ENCODE measurements at places on chromosomes 1 and 21.

DNA sequence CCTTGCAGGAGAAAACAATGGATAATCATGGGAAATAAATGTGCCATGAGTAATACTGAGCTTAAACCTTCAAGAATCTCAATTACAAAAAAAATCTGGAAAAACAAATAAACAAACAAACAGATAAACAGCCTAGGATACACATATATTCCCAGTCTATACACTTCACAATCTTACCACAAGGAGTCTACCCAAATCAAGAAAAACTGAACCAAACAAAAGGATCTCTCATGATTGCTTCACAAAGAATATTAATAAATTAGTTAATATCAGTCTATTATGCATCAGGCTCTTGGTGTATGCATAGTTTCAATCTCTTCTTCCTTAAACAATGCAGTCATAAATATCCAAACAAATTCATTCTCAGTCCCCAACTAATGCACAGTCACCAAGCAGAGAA, 3.2 kb upstream of the ESRRG start:
- DNase-seq = no peak

DNA sequence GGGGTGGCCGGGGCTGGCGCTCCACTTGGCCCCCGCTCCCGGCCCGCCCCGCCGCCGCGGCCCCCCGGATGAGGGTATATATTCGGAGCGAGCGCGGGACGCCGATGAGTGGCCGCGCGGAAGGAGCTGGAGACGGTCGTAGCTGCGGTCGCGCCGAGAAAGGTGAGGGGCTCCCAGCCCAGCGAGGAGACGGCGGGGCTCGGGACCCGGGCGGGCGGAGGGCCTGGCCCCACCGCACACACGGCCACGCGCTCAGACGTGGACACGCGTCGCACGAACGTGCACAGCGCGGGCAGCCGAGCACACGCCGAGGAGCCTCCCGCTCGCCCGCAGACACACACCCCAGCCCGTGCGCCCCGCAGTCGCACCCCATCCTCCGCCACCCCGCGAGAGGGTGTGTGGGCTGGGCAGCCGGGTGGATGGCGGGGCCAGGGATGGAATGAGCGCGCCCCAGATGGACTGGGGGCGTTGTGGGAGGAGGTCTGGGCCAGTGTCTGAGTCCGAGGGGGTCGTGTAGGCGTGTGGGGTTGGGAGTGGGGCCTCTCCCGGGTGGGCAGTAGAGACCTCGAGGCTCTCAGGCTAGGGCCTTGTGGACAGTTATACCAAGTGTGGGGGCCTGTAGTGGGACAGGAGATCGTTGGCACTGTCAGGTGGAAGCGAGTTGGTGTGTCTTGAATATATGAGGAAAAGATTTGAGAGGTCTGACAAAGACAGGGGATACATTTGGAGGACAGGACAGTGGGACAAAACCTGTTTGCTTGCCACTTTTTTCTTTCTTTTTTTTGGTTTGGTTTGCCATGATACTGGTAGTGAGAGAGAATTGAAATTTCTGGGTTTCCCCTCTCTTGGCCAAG, at the start of gene UAP1:
UAP1 (plus strand) TSS at position 107 of the 854 bp plus-strand sequence. CDS start 4,347 bp downstream, outside the sequence.
- DNase-seq = no peak

GRCh38 chr21:22795644-22796043, 1797.4 kb downstream of the NCAM2 start:
- DNase-seq = no peak

GRCh38 chr1:211895126-211895759, 64.7 kb upstream of the LPGAT1 start:
- no peak for DNase-seq

DNA sequence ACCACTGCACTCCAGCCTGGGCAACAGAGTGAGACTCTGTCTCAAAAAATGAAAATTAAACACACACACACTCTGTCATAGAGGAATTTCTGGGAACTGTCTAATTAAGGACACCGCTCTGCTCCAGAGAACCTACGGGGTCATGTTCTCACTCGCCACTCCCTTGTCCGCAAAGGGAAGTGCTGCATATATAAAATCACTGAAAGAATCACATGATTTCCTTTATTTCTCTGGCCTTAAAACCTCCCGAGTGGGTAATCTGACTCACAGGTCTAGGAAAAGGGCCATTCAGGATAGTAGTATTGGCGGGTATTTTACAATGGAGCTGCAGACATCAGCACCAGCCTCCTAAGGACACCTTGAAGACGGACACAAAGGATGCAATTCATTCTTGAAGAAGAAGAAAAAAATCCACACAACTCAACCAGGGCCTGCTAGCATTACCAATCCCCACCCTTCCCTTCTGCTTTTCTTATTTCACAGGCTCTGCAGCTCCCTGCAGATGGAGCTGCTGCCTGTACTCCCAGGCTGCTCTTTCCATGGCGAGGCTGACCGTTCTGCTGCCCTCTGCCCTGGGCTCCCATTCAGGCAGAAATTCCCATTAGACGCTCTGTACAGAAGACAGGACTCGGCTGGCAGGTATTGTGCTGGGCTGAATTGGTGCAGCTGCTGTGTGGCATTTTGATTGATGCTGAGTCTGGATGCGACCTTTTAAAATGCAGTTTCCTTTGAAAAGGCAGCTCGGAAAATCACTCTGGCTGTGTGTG, 53.3 kb upstream of the FAM89A start:
- DNase-seq = no peak

DNA sequence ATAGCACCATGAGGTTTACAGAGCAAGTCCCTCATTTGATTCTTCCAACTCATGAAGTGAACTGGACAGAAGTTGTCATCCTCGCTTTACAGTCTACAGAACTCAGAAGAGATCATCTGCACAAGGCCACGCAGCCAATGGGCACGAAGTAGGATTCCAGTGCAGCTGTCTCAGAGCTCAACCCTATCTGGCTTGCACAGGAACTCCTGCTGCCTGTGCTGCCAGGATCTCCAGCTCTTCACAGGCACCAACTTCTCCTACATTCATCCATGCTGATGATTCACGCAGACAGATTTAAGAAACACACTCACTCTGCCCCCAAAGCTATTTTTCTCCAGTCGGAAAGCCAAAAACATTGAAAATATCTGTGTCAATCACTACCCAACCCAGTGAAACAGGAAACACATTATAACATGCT, 157.0 kb downstream of the RERE start:
- no peak for DNase-seq

DNA sequence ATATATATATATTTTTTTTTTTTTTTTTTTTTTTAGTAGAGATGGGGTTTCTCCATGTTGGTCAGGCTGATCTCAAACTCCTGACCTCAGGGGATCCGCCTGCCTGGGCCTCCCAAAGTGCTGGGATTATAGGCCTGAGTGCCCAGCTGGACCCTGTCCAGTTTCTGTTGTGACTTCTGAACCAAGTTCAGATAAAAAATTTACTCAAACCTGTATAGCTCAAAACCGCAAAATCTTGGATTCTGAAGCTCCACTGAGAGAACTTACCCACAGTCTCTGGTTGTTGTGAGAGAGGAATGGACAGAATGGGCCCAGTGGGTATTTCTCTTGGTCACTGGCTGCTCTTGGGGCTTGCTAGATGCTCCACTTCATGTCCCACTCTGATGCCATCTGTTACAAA, 76.4 kb downstream of the HS2ST1 start:
- no peak for DNase-seq

Data from left lobe of liver (tissue), 2 donors.